ENCODE measurements at places on chromosomes 5 and 9.

DNA sequence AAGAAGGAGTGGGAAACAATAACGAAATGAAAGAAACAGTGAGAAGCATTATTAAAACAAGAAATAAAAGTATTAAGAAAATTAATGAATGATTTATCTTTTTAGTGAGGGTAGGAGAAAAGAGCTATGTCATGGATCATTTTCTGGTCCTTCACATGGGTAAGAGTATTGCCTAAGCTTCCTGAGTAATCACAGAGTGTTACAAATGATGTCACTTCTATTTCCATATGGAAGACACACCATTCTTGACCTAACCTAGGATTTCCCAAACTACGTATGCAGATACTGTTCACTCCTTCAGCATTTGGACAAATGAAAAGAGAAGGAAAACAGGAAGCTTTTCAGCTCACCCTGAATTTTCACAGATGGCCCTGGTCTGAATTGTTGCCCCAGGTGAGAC, 3.3 kb upstream of the TSLP start:
- DNase-seq, result no peak

DNA sequence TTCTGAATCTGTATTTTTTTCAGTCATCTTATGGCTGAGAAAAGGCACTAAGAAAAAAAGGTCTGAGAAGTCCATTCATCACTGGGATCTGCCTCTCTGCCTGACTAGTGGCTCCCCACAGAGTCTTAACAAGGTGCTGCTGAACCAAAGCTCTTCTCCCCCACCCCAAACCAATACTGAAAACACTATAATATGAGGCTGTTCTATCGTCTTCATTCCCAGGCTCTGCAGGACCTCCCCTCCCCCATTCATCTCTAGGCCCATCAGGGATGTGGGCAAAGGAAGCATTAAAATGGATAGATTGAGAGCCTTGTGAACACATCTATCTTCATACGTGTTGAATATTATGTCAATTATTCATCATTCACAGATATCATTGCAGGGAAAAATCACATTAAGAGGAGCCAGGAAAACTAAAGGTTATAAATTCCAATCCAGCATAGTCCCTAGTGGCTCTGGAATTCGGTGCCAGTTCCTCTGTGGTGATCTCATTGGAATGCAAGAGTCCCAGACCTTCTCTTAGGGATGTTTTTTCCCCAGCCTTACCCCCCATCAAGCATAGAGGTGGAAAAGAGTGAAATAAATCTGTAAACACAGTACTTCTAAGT, 44.3 kb upstream of the GPR151 start:
- no peak for DNase-seq

DNA sequence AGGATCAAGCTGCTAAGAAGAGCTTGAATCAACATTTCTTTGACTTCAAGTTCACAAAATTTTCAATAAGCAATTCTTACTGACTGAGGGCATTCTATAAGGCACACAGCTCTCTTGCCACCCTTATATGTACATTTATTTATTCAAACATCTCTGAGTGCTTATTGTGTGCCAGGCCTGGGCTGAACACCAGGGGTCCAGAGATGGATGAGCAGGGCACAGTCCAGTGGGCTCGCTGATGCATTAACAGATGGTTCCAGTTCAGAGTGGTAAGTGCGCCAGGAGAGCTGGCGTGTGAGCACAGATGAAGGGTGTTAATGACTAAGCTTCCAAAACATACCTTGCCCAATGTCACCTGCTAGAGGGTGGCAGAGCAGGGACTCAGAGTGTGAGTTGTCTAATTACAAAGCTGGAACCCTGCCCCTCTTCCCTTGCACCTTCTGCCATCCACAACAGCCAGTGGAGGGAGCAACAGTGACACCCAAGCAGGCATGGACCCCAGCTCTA, 24.6 kb downstream of the ALG2 start:
- DNase-seq, result no peak

- no peak for DNase-seq
These were observed 11.1 kb downstream of the SH2D3C start for GRCh38 chr9:127767410-127767809.
